ENCODE measurements at places on chromosomes 2 and 18.

- DNase-seq: no peak
These were observed 177.8 kb downstream of the TXNL1 start for GRCh38 chr18:56460581-56460980.

GRCh38 chr2:198712485-198712884, 745.3 kb downstream of the SATB2 start:
- no peak for DNase-seq

GRCh38 chr2:137770166-137770565, 194.1 kb upstream of the HNMT start:
- DNase-seq: no peak

DNA sequence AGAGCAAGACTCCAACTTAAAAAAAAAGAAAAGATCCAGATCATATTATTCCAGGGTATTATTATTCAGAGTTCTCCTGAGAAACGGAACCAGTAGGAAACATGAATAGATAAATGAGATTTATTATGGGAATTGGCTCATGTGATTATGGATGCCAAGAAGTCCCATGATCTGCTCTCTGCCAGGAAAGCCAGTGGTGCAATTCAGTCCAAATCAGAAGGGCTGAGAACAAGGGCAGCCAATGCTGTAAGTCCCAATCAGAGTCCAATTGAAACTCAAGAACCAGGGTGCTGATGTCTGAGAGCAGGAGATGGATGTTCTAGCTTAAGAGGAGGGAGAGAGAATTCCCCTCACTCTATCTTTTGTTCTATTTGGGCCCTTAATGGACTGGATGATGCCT, 7.8 kb downstream of the SCYGR2 start:
- no peak for DNase-seq

DNA sequence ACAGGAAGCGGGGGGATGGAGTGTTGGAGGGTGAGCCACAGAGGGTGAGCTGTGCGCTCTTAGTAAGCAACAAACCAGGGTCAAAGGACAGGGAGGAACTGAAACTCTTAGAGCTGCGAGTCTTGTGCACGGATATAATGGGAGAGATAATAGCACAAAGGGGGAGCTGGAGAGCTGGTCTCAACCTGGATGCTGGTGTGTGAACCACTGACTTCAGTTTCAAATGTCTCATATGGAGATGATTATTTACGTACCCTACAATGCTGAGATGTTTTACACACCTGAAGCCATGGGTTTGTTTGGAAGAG, 35.9 kb downstream of the PTGR3 start:
- no peak for DNase-seq

DNA sequence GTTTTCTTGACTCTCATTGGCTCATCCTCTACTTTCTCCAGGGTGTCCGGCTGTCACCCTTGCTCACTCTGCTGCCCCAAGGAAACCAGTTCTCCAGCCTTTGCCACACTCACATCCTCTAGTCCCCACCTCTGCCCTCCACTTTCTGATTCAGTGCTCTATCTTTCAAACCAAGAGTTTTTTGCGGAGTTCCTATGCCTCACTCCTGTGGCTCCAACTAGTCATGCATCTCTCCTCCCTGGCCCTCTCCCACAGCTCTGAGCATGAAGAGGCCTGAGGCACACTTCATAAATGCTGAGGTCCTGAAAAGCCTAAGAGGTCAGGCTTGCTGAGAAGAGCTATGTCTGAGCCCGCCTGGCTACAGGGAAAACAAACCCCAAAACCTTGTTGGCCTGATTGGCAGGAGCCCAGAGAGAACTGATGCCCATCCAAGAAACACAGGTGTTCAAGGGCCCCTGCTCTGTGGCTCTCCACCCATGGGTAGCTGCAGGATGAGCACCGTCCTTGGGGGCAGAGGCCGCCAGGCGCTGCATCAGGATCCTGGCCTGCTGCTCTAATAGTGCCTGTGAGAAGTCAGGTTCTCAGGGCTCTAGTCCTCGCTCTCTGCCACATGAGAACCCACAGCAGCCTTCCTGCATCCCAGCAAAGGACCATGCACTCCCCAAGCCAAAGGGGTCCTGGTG, 42.1 kb downstream of the HS1BP3 start:
- DNase-seq: no peak
